ENCODE measurements at places on chromosomes 1 and 21.

DNA sequence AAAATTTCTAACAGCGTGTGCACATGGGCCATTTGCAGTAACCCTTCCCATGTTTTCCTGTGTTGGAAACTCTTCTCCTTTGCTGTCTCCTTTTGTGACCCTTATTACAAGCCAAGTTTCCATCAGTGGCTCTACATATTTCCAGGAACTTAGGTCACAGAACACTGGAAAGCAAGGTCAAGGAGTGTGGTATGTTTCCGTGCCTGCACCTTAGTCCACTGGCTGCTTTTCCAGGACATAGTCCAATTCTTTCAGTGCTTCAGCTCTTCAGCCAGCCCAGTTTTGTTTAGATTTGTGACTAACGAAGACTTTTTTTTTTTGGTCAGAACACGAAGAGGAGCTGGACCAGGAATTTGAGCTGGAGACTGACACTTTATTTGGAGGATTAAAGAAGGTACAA is 33.8 kb downstream of the HHAT start:
- no peak for DNase-seq

DNA sequence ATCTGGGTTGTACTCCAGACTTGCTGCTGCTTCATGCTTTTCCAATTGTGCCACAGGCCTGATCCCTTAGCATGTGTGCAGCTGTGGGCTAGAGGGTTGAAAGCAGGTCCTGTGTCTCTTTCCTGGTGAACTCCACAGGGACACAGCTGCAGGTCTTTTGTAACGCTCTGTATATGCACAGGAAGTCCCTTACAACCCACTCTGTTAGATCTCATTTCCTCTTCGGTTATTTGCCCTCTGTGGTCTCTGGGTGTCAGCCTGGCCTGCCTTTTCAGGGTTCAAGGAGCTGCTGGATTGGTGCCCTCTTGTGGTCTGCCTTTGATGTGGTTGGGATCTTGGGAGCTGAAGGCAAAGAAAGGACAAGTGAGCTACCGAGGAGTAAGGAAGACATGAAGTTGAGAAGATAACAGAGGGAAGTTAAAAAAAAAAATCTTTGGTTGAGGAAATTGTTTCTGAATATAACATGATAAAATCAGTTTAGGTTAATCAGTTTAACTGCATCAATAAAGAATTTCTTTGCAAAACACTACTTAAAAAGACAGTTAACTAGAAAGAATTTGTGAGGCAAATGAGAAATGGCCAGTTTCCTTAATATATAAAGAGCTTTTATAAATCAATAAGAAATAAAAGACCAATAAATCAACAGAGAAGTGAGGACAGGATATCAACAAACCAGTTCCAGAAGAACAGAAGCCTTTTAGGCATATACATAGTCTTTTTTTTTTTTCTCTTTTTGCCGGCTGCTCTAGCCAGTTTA is 44.1 kb downstream of the UCK2 start:
- DNase-seq, result peak; percentile 31

DNA sequence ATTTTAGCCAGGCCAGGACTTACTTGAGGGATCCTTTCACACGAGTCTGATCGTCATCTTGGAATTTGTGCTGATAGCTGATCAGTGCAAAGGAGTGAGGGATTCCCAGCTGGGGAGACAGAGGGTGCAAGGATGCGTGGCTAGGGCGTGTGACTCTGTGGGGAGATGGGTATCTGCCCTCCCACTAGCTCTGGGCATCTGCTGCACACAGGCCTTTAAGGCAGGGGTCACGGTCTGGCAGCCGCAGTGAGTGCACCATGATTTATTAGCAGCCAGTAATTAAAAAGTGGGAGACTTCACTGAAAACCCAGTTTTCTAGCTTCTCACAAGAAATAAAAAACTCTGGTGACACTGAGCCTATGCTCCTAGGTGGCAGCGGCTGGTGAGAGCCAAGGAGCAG is 20.4 kb downstream of the THAP3 start:
- DNase-seq, result no peak

DNA sequence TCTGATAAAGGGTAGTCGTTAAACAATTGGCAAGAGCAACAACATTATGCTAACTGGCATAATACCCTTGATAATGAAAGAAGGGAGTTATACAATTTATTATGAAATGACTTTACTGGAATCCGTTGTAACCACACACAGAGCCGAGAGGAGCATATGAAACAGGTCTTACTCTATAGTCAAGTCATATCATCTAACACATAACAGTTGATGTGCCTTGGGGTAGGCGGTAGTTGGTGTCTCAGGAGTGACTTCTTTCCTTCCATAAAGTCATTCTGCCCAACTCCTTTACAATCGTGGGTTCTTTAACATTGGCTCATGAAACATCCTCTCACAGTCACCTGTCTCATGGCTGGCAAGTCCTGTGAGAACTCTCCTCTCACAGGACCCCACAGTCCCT is 225.2 kb downstream of the LTN1 start:
- DNase-seq, result no peak

DNA sequence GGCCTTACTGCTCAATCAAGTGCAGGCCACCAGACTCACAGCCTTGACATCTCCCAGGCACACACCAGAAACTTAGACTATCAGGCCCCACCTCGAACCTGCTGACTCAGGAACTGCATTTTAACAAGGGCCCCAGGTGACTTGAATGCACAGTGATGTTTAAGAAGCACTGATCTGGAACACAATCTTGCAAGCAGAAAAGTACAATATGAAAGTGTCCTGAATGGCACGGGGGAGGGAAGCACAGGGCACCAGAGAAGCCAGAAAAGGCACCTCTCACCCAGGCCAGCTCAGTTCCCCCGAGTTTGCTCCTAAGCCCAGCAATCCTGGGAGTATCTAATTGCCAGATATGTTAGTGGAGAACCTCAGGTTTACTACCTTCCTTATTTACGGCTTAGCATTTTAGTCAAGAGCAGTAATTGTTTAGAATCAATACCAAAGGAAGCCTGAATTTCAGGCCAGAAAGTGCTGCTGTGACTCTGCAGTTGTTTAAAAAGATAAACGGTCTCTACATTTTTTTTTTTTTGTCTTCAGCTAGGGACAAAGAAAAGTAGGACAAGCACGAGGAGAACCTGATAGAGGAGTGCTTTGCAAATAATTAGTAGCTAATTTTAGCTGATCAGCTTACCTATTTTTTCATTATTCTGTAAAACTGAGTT is 50.9 kb upstream of the CDC42BPA start:
- no peak for DNase-seq

DNA sequence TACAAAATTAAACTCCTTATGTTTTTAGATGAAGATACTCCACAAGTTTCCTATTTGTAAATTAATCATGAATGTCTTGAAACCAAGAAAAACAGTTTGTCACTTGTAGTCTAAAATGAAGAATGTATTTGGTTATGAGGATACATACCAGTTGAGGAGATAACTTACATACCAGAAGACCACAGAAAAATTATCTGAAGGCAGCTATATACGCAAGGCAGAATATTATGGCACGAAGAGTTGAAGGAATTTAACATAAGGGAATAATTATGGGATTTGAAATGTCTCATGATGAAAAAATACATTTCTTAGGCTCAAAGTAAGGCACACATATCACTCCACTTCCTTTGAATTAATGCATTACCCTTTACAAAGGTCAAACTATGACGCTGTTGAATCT is 73.3 kb downstream of the IFI44 start:
- DNase-seq, result no peak

DNA sequence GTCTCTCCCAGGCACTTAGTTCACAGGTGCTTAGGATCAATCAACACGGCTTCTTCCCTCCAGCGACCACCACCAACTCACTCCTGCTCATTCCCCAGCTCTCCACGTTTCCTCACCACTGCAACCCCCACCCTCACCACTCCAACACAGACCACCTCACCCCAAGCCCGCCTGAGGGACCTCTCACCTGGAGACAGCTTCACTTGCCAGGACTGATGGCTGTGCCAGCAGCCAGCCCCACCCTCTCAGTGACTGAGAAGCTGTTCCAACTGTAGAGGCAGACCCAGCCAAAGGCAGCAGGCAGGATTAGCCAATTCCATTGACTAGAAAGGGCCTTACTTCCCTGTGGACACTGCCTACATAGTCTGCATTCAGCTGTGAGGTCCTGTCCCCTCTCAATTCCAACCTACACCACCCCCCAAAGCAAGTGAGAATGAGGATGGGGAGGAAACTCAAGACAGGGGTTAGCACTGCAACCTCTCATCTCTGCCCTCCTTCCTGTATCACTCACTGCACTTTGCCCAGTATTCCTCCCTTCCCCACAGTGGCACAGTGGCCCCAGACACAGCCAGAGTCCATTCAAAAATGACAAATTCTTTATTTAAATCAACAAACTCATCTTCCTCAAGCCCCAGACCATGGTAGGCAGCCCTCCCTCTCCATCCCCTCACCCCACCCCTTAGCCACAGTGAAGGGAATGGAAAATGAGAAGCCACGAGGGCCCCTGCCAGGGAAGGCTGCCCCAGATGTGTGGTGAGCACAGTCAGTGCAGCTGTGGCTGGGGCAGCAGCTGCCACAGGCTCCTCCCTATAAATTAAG is 7.6 kb downstream of the TAGLN2 start:
- no peak for DNase-seq

GRCh38 chr1:166899769-166900168 is 23.7 kb upstream of the TADA1 start:
- no peak for DNase-seq

- DNase-seq, result no peak
Observed at GRCh38 chr1:171292799-171293198, 21.2 kb upstream of the FMO4 start.

DNA sequence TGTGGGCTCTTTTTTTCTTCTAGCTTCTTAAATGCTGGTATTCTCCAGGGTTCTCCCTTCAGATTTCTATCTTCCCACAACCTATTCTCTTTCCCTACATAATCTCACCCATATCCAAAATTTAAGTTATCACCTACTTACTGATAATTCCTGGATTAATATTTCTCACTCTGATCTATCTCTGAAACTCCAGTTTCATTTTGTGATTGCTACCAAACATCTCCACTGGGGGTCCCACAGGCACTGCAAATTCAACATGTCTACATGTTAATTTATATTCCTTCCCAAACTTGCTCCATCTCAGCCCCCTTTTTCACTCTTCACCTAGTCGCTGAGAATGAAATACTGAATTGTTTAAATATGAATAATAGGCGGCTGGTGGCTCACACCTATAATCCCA is 9.9 kb upstream of the C1orf141 start:
- DNase-seq, result no peak

DNA sequence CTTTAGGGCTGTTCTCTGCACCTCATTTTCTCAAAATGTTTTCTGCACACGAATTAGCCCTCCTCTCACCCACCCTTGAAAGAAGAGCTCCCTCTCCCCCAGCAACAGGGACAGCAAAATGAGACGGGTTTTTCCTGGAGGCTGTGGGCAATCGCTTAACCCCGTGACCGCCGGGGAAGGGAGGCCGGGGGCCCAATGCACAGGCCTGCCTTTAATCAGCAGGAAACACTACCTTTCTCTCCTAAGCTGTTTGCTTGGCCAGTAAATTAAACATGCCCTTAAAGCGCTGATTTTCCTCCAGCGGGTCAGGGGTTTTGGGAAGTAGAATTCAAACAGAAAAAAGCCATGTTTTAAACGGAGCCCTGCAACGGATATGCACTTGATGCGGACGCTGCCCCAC is 114.4 kb downstream of the PRDM16 start:
- no peak for DNase-seq

- DNase-seq, result no peak
Observed at GRCh38 chr21:35178827-35179226, 129.7 kb upstream of the RUNX1 start.

GRCh38 chr1:155003227-155003765 is 694 bp downstream of the ZBTB7B start:
- no peak for DNase-seq

DNA sequence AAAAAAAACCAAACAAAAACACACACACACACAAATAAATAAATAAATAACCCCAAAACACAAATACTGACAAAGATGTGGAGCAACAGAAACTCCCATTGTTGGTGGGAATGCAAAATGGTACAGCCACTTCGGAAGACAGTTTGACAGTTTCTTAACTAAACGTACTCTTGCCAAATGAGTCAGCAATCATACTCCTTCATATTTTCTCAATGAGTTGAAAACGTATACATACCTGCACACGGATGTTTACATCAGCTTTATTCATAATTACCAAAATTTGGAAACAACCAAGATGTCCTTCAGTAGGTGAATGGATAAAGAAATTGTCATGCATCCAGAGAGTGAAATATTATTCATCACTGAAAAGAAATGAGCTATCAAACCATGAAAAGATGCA is 23.5 kb downstream of the ASAP3 start:
- no peak for DNase-seq

GRCh38 chr1:244713332-244713731 is 60.4 kb downstream of the DESI2 start:
- DNase-seq, result no peak

DNA sequence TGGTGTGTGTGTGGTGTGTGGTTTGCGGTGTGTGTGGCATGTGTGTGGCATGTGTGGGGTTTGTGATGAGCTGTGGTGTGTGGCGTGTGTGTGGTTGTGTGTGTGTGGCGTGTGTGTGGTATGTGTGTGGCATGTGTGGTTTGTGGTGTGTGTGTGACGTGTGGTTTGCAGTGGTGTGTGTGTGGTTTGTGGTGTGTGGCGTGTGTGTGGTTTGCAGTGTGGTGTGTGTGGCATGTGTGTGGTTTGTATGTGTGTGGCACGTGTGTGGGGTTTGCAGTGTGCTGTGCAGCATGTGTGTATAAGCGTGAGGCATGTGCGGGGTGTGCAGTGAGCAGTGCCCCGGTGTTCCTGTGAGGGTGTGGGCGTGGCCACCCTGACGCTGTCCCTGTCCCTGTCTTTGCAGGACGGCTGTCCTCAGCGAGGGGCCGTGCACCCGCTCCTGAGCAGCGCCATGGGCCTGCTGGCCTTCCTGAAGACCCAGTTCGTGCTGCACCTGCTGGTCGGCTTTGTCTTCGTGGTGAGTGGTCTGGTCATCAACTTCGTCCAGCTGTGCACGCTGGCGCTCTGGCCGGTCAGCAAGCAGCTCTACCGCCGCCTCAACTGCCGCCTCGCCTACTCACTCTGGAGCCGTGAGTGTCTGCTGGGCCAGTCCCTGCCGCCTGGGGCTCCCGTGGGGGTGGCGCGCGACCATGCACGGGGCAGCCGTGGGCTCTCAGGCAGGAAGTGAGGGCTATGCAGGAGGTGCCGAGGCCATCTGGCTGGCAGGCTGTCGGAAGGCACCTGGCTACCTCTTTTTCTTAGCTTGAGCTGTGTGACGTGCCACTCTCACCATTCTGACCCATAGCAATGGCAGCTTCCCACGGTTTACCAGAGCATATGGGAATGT is 52.6 kb upstream of the TRAPPC10 start:
- no peak for DNase-seq
